D721Med (cell line): ENCODE measurements at places on chromosomes 4 and X.

- DNase-seq, result peak; percentile 77
These were observed at the start of gene PORCN for GRCh38 chrX:48508400-48509244. PORCN (plus strand) TSS chrX:48508992; CDS start chrX:48509821, 829 bp downstream.

DNA sequence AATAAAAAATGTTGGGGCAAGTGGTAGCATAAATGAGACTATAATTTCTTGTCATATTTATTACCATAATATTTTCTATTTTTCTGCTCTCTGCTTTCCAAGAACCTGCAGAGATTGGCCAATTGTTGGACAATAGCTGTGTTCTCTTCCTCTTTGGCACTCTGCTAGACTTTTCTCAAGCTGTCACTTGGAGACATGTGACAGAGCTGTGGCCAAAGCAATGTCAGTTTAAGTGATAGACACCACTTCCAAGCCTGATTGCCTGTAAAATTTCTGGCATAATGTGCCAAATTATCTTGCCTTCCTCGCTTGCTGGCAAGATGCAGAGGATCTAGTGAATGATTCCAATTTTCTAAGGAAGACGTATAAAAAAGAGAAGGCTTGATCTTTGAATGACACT is 162.2 kb upstream of the NDST4 start:
- no peak for DNase-seq

DNA sequence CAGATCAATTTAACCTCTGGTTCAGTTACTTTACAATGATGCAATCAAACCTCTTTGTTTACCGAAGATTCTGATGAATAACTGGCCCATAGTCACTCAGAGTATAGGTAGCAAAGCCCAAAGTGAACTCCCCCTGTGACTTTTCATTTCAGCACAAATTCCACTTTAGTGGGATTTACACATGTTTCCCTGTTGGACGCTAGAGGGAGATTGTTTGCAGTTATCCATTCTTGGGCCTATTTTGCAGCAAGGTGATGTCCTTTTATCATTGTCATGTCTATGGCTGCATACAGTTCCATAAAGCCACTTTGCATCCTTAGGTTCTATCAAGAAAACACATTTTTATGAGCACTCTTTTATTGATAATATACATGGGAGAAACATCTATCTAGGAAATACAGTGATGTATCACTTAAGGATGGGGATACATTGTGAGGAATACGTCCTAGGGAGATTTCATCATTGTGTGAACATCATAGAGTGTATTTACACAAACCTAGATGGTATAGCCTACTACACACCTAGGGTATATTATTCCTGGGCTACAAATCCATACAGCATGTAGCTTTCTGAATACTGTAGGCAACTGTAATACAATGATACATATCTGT is 14.5 kb upstream of the DKK2 start:
- no peak for DNase-seq

GRCh38 chr4:142435599-142436235 is 410.4 kb downstream of the INPP4B start:
- no peak for DNase-seq

- no peak for DNase-seq
These were observed 1871.5 kb downstream of the ARAP2 start for GRCh38 chr4:34372815-34373214.

DNA sequence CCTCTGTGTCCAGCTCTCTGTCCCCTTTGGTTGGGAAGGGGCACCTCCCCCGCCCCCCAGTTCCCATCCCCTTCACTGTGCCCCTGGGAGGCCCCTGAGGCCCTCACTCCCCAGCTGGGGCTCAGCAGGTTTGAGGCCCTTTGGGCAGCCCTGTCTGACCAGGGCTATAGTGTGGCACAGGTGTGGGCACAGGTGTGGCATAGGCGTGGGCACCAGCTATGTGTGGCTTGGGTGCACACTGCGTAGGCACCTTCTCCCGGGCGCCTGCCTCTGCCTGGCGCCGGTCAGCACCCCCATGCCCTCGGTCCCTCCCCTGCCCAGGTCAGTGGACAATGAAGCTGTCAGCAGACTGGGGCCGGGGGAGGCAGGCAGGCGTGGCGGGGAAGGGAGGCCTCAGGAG is 7.5 kb upstream of the FGFR3 start:
- DNase-seq, result no peak

DNA sequence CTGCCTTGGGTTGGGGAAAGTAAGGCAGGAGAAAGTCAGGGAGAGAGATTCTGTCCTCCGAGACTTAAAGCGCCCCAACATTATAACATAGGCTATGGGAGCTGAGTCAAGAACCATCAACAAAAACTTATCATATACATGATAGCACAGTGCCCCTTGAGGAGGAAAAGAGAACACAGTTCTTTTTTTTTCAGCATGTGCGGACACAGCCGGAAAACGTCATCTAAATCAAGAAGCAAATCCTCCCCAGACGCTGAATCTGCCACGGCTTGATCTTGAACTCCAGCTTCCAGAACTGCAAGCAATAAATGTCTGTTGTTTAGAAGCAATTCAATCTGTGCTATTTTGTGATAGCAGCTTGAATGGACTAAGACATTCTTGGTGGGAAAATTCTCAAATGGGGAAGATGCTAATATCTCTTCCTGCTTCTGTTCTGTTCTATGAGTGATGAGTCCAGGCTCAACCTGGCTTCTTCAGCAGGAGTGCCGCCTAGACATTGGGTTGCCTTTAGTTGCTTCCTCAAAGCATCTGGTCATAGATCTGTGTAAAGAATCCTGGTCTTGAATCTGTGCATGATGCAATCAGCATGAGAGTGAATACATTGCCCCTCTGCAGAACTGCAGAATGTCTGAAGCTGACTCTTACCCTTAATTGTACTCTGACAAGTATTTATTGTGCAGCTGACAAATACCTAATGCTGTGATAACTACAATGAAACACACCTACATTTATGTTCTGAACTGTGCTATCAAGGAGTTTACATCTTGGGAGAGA is 549.8 kb upstream of the PRKX start:
- no peak for DNase-seq

GRCh38 chrX:18668071-18668835 is 3.7 kb downstream of the RS1 start:
- DNase-seq, result no peak

DNA sequence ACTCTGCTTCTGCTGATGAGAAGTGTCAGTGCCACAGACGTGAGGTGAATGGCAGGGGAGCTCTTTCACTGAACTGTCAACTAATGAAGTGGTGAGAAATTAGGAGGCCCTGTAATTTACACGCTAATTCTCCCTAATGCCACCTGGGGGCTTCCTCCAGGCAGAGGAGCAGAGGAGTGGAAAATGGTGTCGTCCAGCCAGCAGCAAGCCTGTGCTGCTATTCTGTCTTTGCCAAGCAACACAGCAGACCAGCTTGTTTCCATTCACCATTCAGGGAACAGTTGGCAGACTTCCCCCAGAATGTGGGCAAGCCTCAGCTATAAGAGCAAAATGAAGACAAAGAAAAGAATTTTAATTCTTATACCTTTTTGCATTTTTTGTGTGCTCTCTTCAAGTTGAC is 245.2 kb upstream of the TET2 start:
- DNase-seq, result no peak

- DNase-seq, result no peak
These were observed 50.4 kb downstream of the USP11 start for GRCh38 chrX:47283015-47283771.

DNA sequence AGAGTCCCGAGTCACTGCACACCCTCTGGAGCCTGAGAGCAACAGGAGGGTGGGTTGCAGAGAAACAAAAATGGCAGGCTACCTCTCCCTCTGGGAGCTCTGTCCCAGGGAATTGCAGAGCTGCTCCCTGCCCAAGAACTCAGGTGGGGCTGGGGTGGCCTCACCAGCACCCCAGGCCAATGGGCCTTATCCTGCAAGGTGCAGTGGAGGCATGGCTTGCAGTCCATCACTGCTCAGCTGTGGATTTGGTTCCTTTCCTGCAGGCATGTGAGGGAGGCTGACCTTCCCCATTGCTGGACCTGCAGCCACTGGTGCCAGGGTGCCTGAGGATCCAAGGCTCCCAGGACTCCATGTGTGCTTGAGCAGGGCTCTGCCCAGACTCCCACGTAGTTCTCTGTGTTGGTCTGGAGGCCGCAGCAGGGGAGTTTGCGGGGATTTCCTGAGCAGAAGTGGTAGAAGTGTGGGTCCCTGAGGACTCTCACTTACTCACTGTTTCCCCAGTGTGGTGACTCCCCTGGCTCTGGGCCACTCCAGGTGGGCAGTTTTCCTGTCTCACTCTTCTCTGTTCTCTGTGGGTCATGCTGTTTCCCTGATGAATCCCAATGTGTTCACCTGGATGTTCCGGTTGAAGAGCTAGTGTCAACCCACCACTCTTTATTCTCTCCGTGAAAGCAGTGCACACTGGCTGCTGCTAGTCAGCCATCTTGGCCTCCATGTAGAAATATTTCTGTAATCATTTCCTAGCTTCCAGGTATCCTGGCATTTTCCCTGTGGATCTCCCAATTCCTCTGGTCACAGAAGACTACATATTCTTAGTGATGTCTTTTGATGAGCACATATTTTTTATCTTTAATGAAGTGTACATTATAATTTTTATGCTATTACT is 82.3 kb downstream of the ARHGAP24 start:
- DNase-seq, result no peak

DNA sequence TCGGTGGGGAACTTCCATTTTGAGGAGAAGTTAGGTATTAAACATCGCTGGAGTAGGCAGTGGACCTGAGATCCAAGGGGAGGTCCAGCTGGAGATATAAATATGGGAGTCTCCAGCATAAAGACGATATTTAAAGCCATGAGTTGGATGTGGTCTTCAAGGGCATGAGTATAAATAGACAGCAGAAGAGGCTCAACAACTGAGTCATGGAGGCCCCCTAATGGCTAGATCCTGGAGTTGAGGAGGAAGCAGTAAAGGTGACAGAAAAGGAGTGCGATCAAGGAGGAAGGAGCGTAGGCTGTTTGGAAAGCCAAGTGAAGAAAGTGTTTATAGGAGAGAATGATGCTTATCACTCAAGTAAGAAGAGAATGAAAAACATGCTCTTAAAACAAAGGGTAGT is 18.1 kb upstream of the APBB2 start:
- no peak for DNase-seq

DNA sequence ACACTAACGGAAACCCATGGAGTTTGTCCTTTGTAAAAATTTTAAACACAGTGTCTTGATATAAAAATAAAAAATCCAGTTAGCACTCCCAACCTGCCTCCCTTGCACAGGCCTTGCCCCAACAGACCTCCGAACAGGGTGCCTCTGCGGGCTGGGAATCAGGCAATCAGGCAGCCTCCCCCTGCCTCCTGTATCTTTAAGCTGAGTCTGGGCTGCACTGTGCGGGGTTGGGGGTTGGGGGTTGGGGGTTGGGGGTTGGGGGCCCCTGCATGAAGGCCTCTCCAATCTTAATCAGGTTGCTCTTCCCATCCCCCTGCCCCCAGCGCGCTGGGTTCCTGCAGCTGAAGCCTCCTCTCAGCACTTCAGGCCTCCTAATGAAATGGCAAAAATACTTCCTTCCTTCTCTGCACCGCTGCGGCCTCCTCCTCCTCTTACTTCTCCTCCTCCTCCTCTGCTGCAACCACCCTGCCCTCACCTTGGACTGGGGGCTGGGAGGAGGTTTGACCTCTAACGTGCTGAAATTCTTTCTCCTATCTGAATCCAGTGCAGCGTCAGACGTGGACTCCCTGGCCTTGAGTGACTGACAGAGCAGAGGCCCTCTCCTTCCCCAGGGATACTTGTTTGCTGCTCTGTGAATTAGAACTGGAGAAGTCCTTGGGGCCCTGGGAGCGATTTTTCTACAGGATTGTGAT is 26.6 kb downstream of the NLGN3 start:
- no peak for DNase-seq

- no peak for DNase-seq
These were observed 56.4 kb downstream of the PHKA2 start for GRCh38 chrX:18927558-18927957.

DNA sequence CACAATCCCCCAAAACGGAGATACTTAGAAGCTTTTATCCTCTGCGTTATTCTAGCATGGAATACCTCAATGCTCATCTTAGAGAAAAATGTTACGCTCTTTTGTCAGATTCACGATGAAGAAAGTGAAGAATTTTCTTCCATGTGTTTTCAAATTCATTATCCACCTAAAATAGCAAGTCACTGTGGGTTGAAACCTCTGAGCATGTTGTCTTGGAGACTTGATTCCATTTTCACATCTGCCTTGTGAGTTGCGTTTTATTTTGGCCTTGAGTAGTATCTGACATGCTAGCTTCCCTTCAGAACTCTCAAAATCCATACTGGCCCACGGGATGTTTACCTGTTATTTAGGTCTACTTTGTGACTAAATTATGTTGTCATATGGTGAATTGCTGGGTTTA is 66.3 kb downstream of the C4orf46 start:
- DNase-seq, result no peak

GRCh38 chr4:101201421-101201820 is 145.9 kb downstream of the PPP3CA start:
- DNase-seq, result no peak

- DNase-seq, result peak; percentile 41
These were observed at the start of gene FAM53A for GRCh38 chr4:1683736-1684505. FAM53A (minus strand) TSS chr4:1684313; CDS start chr4:1668741, 15,572 bp downstream.

GRCh38 chr4:52376132-52376704 is 282.9 kb downstream of the USP46 start:
- no peak for DNase-seq

DNA sequence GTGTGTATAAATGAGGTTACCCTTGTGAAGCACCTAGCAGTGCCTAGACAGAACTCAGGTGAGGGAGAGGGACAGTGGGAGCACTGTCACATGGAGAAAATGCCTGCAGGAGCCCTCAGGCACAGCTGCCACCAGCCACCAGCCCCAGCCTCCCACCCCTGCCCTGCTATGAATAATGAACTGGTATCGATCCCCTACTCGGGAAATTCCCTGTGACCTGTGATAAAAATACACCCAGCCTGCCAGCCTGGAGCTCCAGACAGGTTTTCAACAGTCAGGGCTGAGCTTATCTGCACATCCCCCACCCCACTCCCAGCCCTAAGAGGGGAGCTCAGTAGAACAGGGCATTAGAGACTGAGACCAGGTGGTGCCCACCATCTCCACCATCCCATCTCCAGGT is 159.6 kb upstream of the PJA1 start:
- DNase-seq, result no peak

DNA sequence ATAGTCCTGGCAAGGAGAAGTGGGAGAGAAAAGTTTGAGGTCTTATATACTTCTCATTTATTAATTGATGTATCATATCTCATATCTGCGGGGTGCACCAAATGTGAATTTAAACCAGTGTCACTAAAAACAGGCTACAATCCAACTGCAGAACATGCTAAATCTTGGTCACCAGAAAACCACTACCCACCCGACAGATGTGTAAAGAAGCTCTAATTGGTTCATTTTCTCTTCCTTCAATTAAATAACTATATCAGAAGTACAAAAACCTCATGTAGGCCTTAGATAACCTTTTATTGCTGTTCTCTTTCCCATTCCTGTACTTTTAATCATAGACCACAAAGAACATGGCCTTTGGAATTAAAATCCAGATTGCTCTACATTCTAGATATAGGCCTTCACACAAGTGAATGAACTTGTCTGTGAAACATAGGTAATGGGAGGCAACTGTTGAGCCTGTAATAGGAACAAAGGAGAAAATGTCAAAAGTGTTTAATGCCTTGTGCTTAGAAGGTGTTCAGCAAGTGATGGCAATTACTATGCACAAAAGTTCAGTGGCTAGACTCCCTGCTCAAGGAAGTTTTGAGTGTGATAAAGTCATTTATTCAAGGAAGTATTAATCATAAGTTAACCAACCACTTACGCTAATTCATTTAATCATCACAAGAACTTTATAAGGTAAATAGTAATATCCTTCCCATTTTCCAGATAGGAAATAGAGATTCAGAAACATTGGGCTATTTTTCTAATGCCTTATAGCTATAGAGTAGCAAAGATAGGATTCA is 425.6 kb downstream of the INPP4B start:
- DNase-seq, result no peak

- no peak for DNase-seq
These were observed 5.0 kb downstream of the PLP2 start for GRCh38 chrX:49176421-49177326.

GRCh38 chr4:112172180-112172579 is 26.9 kb downstream of the FAM241A start:
- DNase-seq, result no peak
